Stimulated activated naive CD4-positive, alpha-beta T cell (primary cell): ENCODE measurements at places on chromosomes 13 and 19.

DNA sequence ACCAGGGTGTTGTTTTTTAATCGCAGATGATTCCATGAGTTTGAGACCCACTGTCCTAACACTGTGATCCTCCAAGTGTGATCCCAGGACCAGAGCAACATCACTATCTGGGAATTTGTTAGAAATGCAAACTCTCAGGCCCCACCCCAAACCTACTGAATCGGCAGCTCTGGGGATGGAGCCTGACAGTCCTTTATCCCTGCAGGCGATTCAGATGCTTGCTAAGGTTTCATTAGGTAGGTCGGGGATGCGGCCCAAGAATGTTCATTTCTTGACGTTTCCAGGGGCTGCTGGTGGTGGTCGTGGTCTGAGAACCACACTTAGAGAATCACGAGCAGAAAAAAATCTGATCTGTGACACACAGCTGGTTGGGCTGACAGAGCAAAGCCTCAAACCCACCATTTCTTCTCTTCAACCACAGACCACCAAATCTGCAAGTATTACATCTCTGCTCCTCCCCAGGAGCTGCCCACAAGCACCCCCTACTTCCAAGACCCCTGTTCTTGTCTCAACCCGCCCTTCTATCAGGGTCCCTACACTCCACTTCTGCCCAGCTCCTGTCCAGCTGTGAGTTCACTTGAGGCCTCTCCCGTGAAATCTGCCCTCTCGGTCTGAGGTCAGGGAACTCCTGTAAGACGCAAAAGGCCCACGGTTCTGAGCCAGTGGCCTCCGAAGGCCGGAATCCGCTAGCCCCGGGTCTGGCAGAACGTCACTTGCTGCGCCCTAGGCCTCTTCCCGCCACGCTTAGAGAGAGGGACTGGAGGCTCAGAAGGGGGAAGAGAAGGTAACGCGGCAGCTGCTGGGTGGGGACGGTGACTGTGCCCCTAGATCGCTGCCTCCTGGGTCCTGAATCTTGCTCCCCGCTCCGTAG lies 1.1 kb upstream of the FARP1 start:
- DNase-seq, result no peak

GRCh38 chr19:56091066-56091490 lies 30.0 kb downstream of the ZNF787 start:
- DNase-seq, result no peak

- DNase-seq, result no peak
Measured at GRCh38 chr13:109249780-109250528, 536.4 kb downstream of the IRS2 start.

DNA sequence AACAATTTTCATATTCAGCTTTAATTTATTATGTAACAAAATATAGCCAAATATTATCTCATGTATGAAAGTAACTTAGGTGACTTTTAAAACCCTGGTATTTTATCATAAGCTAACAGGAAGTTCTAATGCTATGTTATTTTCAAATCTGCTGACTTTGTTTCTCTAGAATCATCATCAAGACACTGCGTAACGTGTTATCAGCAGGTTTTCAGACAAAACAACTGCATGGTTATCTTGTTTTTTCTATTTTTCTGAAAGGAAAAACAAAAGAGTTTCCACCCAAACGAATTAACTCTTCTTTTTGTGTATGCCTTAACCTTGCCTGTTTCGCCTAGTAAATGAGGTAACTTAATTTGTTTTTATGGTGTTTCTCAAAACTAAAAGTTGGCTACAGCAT lies 156.3 kb downstream of the TBC1D4 start:
- no peak for DNase-seq

DNA sequence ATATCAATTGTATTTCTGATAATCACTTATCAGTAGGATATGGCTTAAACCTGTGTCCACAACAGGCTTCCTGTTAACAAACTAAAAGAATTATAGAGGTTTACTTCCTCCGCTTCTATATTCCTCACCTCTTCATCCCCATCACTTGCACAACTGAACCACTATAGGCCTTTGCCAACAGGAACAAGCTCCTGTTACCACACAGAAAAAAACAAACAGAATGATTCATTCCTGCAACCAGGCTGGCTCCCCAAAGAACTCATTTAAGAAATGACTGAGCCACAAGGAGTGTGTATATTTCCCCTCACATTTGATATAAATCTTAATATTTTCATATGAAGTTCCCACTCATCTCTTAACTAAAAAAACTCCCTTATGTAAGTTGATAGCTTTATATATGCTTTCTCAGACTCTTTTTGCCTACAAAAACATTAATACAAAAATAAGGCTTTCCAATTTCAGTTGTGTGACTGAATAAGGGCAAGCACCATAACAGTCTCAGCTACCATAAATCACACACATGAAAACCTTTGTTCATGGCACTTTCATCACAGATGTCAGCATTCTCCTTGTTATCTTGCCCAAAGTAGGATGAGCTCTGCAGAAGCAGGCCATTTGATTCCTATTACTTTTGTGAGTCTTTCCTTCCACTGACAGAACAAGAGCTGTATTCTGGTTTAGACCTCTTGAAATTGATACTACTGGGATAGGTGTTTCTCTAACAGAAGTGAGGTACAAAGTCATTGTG lies 366.8 kb downstream of the SLITRK1 start:
- DNase-seq, result no peak

DNA sequence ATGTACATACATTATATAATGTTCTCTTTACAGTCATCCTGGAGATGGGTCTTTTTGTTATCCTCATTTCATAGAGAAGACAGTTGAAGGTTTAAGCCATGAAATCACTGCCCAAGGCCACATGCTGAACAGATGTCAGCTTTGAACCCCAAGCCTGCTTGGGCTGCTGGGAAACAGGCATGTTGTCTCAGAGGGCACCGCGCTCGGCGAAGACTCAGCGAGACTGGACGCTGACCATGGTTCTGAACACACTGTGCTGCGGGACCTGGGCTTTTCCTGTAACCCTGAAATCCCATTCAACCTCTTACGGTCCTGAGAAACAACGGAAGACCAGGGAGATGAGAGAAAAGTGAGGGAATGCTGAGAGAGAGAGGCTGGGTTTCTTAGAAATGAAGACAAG lies 27.3 kb downstream of the LRFN3 start:
- no peak for DNase-seq

- no peak for DNase-seq
Measured at GRCh38 chr13:46385946-46386345, 1.1 kb downstream of the RUBCNL start.

GRCh38 chr13:110431425-110432294 lies 124.6 kb downstream of the COL4A2 start:
- DNase-seq, result no peak
